ENCODE measurements at places on chromosomes 6 and 20.

DNA sequence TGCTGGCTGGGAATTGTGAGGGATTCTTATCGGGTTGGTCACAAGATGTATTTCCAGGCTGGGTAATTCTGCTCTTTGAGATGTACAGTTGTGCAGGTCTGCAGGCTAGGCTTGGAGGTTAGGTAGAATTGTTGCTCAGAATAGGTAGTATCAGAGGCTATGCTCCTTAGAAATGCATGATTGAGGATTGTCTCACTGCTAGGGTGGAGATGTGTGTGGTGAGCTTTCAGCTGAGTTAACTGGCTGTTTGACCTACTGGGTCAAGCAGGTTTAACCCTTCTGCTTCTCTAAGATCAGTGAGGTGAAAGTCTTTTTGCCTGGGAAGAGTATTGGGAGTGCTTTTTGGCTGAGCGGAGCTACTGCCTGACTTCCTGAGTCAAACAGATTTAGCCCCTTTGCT, 701.1 kb downstream of the UTRN start:
- no peak for DNase-seq

- DNase-seq: no peak
These were observed 534.2 kb downstream of the HACE1 start for GRCh38 chr6:104325341-104326172.

GRCh38 chr6:163583558-163583957, 169.0 kb downstream of the QKI start:
- no peak for DNase-seq

- no peak for DNase-seq
These were observed 74.3 kb downstream of the ADGRG6 start for GRCh38 chr6:142376115-142376514.

DNA sequence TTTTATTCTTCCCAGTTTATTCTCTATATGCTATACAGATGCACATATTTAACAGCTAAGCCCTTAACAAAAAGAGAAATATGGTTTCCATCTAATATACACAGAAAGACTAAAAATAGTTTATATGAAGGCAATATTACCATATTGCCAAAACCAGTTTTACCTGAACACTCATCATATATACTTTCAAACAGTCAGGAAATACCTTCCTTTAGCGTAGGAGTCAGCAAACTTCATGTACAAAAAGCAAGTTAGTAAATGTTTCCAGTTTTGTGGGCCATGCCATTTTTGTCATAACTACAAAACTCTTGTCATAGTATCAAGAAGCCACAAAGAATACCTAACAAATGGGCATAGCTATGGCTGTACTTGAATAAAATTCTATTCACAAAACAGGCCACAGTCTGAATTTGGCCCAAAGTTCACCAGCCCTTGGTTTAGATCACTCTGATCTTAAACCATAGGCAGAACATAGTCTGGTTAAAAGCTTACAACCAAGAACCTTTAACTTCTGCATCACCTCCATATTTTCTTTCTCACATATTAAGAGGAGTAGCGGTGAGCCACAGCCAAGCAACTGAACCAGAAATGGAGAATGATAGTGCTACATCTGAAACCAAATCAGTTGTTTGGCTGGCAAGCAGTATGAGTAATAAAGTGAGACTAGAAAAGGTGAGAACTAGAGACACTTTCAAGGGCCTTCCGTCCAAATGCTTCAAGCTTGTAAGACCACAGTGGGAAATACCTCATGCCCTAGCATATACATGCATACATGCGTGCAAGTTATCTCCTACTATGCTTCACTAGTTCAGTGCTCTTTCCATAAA, 116.6 kb downstream of the PTPRK start:
- DNase-seq: no peak

- no peak for DNase-seq
These were observed 35.4 kb downstream of the CEP250 start for GRCh38 chr20:35490736-35491181.

- DNase-seq: no peak
These were observed 455.1 kb upstream of the HSF2 start for GRCh38 chr6:121944354-121944753.

GRCh38 chr20:59850018-59850641, 83.3 kb downstream of the SYCP2 start:
- DNase-seq: no peak

DNA sequence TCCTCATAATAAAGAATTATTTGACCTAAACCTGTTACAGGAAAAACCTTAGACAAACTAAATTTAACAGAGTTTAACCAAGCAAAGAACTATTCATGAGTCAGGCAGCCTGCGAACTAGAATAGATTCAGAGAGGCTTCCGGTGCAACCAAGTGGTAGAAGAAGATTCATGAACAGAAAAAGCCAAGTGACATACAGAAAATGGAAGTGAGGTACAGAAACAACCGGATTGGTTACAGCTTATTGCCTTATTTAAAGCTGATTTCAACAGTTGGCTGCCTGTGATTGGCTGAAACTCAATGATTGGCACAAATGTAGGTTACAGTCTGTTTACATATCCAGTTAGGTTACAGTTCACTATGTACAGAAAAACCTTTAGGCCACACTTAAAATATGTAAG, 10.1 kb downstream of the PPP1R3G start:
- DNase-seq: no peak

DNA sequence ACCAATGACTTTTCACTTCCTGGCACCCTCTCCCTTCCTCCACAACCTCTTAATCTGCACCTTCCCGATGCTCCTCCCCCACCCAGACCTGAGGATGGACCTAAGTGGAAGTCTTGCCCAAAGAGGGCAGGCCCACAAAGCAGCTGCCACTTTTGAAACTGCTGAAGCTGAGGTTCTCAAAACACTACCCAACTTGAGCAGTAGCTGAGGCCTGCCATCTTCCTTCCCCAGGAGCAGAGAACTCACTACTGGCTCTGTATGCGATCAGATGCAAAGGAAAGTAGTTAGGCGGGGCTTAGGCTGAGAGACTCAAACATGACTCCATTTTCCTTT, 1.5 kb downstream of the HM13 start:
- DNase-seq: no peak

GRCh38 chr6:1590580-1590979, 19.1 kb upstream of the FOXC1 start:
- DNase-seq: no peak

GRCh38 chr6:167308207-167308606, 16.7 kb upstream of the TTLL2 start:
- no peak for DNase-seq

GRCh38 chr20:1842281-1842680, 52.9 kb upstream of the SIRPA start:
- DNase-seq: no peak

Data from GOT3 (cell line).